ENCODE measurements at places on chromosomes 12 and 14.

- no peak for DNase-seq
Observed at GRCh38 chr12:51401020-51401419, 9.8 kb upstream of the GALNT6 start.

- DNase-seq: no peak
Observed at GRCh38 chr14:75514673-75515628, 7.3 kb upstream of the BATF start.

GRCh38 chr14:54787261-54787660, 115.4 kb downstream of the GCH1 start:
- no peak for DNase-seq

- no peak for DNase-seq
Observed at GRCh38 chr14:98510392-98510791, 761.6 kb downstream of the BCL11B start.

DNA sequence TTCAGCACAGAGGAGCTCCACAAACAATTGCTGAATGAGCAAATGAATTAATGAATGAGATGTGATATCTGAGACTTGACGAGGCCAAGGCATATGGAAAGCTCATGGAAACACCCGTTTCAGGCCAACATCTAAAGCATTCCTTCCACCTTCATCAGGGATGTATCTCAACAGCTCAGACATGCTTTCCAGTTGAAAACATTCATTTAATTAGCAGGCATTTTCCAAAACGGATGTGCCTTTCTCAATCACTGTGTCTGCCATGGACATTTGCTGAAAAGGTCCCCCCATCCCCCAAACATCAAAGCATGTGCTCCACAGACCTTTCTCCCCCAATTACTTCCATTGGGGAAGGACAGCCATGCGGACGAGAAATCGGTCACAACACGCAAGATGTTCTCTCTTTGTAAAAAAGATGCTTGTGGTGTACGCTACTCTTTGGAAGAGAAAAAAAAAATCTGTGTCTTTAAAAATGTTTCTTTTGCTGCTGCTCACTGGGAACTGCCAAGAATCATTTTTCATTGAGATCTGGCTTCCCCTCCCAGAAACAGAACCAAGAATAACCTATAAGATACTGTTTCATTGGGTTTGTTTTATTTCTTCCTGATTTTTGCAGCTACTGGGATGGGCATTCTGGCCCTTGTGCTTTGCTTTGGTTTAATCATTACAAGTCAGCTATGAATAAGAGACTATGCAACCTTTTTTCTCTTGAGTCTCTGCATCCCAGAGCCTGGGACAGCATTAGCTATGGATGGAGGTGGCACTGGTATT, 528.2 kb downstream of the MED13L start:
- DNase-seq: no peak

DNA sequence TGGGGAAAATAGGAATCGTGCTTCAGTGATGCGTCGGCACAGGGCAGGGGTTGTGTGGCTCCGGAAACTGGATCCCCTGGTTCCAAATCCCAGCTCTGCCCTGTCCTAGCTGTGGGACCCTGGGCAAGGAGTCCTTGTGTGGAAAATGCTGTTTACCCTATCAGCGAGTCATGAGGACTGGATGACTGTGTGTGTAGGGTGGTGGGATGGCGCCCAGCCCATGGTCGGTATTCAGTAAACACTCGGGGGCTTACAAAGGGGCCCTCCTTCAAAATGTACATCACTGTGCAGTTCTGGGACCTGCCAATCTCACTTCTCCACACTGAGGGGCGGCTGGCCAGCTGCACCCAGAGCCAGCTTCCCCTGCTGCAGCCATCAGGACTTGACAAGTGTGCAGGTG, 24.4 kb downstream of the BRI3BP start:
- DNase-seq: no peak

DNA sequence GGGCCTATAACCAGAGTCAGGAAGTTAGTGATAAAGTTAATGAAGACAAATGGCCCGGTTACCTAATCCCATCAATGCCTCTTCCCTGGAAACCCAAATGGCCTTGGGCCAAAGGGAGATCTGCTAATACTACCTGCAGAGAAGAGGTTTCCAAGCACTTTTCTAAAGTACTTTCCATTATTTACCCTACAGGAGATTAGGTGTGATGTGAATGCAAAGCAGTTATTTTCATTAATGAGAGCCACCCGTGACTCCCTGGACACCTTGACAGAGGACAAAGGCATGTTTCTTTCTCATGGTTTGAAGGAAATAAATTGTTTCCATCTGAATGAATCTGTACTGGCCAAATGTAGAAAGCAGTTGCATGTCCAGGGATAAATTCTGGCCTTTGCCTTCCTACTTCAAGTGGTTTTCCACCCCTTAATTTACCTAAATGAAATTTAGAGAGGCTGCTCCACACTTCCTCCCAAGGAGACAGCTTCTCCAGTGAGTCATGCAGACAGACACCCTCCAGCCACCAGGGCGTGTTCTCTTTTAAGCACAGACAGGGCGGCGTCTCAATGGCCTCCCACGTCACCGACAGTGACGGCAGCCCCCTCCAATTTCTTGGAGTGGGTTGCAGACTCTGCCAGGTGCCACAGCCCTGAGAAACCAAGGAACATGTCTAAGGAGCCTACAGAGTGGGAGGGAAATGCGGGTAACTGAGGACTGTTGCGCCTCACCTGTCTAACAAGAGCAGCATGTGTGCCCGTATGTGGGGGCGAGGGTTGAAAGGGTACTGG, 43.9 kb upstream of the GNPNAT1 start:
- no peak for DNase-seq

DNA sequence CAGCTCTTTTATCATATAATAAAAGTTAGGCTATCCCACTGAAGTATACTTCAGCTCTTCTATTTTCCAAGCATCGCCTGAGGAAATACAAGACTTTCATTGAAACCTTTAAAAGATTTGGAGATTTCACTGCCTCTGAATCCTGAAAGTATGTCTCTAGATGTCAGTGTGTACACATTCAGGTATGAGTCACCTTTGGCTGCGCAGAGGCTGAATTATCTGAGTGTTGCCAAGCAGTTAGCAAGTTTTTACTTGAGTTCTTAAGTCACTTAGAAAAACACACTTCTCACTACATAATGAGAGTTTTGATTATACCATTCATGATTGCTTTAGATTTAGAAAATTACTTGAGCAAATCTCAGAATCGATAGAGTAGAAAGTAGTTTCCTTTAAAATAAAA, 210.3 kb downstream of the TMTC2 start:
- no peak for DNase-seq

DNA sequence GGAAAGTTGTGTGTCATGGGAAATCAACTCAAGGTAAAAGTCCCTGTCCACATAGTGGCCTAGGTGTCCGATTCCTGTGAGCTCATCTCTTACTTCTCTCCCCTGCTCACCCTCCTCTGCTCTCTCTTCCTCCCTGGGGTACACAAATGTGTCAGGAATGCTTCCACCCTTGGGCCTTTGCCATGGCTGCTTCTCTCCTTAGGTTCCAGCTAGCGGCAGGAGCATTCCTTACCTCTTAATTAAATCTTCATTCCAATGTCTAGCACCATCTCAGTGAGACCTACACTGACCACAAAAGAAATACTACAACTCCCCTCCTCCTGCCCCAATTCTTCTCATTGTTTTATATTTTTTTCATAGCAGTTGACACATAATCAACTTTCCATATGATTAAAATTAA, 298.6 kb downstream of the PDZRN4 start:
- no peak for DNase-seq

DNA sequence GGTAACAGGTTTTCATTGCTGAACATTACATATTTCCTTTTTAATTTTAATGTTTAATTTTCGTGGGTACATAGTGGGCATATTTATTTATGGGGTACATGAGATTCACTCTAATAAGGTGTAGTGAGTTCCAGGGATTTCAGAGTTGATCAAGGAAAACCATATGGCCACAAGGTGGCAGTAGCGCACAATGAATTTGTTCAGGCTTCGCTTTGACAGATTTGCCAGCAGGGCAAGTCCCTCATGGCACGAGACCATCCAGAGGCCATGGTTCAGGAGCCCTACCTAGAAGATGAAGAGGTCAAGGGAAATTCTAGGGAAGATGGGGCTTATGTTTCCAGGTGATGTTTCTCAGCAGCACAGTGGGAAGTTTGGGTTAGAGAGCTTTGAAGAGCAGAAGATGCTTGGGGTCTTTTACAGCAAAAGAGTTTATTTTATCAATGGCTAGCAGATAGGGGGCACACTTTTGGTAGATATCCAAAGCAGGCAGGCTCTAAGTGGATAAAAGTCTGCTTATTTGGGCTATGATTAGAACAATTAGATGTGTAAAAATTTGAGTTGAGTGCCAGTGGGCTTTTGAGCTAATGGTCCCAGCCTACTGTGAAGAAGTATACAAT, 1004.4 kb downstream of the AACS start:
- DNase-seq: peak; percentile 71

DNA sequence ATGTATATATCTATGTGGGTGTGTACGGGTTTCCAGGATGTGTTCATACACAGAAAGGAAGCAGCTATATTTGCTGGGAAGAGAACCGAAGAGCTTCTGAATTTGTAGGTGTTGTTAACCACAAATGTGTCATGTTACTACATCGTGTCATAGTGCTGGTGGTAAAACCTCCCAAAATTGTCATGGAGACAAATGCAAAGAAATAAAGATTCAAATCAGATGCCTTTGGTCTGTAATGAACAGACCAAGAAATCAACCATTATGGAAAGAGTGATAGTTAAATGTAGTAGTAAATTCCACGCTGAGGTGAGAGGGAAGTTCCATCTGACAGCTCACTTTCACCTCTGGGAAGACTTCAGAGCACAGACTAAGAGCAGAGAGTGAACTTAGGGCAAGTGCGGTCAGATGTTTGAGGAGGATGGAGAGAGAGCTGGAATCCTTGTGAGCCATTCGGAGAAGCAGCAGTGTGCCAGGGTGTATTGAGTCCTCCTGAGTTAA, 487.5 kb downstream of the TMEM121 start:
- no peak for DNase-seq

DNA sequence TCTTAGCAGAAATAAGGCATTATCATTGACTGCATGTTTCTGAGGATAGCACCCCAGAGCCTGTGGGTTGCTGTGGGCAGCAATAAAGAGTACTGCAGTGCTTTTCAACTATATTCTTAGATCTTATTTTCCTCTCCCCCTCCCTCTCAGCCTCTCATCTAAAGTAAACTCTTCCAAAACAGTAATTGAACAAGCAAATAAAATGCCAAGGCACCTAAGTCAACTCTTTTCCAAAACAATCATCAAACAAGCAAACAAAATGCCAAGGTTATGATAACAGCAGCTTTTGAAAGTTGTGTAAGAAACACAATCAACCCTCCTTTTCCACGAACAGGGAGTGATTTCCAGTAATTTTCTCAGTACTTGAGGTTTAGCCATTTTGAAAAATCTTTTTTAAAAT, 1542.6 kb downstream of the AACS start:
- no peak for DNase-seq

DNA sequence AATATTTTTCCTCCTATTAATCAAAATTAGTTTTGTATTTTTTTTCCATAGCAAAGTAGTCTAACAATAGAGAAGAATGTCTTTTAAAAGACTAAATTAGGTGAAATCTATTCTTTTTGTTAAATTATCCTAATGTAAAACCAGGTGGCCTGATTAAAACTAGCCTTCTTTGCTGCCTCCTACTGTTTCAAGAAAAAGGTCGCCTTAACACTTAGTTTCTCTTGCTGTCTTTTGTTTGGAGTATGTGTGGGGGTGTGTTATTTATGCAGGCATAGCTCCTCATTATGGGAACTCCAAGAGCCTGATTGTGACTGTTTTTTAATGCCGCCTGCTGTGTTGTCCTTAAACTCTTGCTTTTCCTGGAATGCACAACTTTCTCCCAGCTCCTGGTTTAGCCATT, 855.3 kb downstream of the DIO2 start:
- DNase-seq: no peak

DNA sequence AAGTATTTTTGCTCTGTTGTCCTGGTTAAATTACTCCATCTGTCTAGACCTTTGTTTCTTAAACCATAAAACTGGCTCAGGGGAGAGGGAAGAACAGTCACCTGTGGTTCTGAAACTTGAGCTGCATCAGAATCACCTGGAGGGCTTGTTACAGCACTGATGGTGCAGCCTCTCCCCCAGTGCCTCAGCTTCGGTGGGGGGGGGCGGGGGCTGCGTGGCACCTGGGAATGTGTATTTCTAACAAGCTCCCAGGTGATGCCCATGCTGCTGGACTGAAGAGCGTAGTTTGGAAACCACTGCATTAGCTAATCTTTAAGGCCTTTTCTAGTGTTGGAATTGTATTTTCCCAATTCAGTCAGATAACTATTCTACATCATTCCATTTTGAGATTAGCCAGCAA, 42.7 kb downstream of the GPHB5 start:
- DNase-seq: no peak

- DNase-seq: no peak
Observed at GRCh38 chr12:51636581-51636980, 45.5 kb downstream of the SCN8A start.

DNA sequence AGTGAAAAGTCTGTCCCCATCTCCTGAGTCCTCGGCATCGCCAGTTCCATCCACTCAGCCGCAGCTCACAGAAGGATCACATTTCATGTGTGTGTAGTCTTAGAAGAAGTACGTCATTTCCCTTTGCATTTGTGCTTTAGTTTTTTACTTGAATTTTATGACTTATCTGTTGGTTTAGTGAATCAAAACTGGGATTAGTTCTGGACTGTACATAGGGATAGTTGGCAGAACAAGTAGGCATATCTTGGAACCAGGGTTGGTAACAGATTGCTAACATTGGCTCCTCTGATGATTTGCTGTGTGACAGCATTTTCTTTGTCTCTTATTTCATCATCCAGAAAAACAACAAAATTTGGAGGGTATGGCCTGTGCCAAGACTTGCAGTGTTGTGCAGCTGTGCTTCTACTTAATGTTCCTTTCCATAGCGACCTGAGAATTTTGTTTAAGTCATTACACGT, 69.6 kb upstream of the AEBP2 start:
- DNase-seq: no peak

DNA sequence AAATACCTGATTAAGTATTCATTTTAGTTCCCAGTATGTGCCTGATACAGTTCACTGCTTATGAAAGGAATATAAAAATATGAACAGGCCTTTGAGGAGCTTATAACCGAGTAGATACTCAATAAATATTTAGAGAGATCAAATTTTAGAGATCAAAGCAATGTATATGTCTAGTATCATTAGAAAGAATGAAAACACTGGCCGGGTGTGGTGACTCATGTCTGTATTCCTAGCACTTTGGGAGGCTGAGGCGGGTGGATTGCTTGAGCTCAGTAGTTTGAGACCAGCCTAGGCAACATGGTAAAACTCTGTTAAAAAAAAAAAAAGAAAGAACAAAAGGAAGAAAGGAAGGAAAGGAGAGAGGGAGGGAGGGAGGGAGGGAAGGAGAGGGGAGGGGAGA, 113.2 kb upstream of the EEA1 start:
- no peak for DNase-seq

DNA sequence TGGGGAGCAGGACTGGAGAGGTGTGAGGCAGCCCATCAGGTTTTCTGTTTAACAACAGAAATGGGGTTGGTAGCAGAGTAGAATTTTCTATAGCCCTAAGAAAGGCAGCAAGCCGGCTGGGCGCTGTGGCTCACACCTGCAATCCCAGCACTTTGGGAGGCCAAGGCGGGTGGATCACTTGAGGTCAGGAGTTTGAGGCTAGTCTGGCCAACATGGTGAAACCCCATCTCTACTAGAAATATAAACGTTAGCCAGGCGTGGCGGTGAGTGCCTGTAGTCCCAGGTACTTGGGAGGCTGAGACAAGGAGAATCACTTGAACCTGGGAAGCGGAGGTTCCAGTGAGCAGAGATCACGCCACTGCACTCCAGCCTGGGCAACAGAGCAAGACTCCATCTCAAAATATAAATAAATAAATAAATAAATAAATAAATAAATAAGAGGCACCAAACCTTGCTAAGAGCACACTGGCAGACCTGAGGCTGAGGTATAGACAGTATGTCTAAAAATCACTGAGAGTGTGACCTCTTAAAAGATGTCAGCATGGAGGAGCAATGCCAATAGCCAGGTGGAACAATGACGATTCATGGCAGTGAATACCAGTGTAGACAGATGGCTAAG, 115.6 kb downstream of the SLC38A4 start:
- DNase-seq: no peak

Data from liver (tissue), 10 donors.